Liver (tissue), 10 donors: ENCODE measurements at places on chromosomes 3 and 15. TPM values are rescaled to one million over a fixed set of nuclear protein-coding genes. Genes with fewer than 3 reads are reported as not detected.

MFGE8 gene
- total RNA-seq, result 13.6 TPM

PGBD4 gene
- total RNA-seq, result 1.1 TPM

SLC22A13 gene
- total RNA-seq, result 0.42 TPM

GPR156 gene
- total RNA-seq, result 0.09 TPM

RAB6B gene
- 0.08 TPM for total RNA-seq

GRCh38 chr15:62394079-62394478, 229.0 kb upstream of the C2CD4B start:
- DNase-seq, result no peak
- H3K4me1 ChIP-seq, result peaks cover 29% of the 10 kb centered on the region
- H3K27me3 ChIP-seq, result no peaks in the 10 kb centered on the region

- H3K4me1 ChIP-seq, result peaks cover 13% of the 10 kb centered on the region
- H3K27me3 ChIP-seq, result no peaks in the 10 kb centered on the region
- DNase-seq, result no peak
- H3K4me3 ChIP-seq, result no peak overlapping the region
Measured at GRCh38 chr15:42974202-42974862, 53.8 kb upstream of the TTBK2 start.

DNA sequence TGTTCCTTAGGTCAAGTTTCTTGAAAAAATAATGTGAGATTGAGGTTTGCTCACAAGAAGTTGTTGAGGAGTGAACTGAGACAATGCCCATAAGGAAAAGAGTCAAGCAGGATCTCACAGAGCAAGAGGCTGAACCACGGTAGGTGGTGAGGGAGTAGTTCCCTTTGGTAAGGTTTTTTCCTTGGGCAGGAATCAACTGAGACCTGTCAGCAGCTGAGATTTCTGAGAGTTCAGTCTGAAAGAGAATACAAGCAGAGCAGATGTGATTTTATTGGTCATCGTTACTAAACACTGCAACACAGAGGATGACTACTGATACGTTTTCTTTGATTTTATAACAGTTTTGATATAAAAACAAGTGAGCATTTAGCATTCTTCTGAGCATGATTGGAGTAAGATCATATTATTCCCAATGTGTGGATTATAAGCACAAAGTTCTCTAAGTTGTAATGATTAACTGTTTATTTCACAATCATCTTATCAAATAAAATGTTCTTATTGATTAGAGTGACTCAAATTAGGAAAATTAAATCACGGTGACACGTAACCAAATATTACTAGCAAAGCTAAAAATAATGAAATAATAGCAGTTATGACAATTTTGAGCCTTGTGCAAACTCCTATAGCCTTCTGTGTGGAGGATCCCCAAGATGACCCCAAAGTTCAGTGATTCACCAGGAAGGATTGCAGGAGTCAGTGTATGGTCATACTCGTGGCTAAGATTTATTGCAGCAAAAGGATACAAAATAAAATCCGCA, 346.2 kb upstream of the ZNF717 start:
- no peaks in the 10 kb centered on the region for H3K27me3 ChIP-seq
- DNase-seq, result no peak
- peak overlapping the region; percentile 46 for H3K27ac ChIP-seq
- H3K4me1 ChIP-seq, result peaks cover 2% of the 10 kb centered on the region

- H3K4me3 ChIP-seq, result no peak overlapping the region
- no peaks in the 10 kb centered on the region for H3K27me3 ChIP-seq
- H3K4me1 ChIP-seq, result peaks cover 9% of the 10 kb centered on the region
- DNase-seq, result no peak
Measured at GRCh38 chr15:74603026-74603788, 12.4 kb upstream of the CLK3 start.

DNA sequence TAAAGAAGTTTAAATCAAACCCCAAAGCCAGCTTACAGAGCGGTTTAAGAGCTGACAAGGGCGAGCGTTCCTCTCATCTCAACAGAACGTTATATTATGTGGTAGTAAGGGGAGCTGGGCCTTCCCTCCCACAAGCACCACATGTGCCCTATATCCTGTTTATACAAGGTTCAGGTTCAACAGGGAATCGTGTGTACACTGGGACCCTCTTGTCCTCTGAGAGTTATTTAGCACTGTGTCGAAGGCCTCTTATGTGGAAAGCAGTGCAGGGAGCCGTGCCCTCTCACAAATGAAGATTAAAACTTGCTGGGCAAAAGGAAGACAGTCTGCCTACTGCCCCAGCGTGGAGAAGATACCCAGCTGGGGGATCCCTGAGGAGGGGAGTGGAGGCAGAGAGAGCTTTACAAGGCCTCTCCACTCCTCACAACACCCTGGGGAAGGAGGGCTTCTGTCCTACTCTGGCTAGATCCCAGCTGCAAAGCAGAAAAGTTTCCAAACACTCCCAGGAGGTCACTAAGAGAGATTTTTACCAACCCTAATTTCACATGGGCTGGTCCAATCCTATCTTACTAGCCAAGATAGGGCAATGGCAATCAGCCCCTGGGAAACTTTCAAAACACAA, 2.9 kb downstream of the TLE3 start:
- H3K36me3 ChIP-seq, result no peaks in the 10 kb centered on the region
- no peak overlapping the region for H3K27ac ChIP-seq

- no peaks in the 10 kb centered on the region for H3K27me3 ChIP-seq
- H3K4me3 ChIP-seq, result no peak overlapping the region
- no peak for DNase-seq
- peaks cover 2% of the 10 kb centered on the region for H3K4me1 ChIP-seq
- no peak overlapping the region for H3K27ac ChIP-seq
Measured at GRCh38 chr3:143783851-143784370, 64.4 kb downstream of the SLC9A9 start.

DNA sequence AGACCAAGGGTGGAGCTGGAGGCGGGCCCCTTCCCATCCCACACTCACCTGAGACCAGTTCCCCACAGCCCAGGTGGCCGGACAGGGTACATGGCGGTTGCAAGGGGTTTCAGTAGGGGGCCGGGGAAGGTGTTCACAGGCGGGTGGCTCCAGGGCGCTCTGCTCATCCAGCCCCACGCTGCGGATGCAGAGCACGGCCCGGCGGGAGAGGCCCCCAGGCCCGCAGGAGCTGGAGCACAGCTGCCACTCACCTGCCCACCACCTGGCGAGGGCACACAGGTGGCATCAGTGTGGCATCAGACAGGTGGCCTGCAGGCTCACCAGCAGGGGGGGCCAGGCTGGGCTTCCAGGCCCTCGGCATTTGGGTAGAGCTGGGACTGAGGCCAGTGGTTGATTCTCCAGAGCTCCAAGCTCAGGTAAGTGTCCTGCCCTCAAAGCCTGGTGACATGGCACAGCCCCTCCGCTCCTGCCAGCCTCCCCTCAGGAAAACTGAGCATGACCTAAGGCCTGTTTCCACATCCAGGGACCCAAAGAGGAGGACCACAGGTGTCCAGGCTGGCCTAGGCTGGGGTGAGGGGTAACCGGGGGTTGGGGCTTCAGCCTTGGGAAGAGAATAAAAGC, 43.8 kb downstream of the ADAMTS7 start:
- H3K4me3 ChIP-seq, result no peak overlapping the region
- H3K27me3 ChIP-seq, result no peaks in the 10 kb centered on the region
- no peak for DNase-seq
- no peak overlapping the region for H3K27ac ChIP-seq

DNA sequence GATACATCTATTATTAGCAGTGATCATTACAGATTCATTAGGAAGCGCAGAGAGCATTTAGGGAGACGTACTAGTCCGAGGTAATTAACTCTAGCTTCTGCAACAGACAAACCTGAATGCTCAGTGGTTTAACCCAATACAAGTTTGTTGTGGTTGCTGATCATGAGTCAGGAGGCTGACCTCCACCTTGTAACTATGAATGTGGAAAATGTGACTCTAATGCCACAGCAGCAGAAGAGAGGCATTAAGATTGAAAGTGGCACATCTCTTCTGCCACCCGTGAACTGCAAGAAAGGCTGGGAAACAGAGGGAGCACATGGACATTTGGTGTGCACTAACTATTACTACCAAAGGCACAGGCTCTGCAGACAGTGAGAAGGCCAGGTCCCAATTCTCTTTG, 71.2 kb upstream of the C3orf80 start:
- no peak overlapping the region for H3K4me3 ChIP-seq
- H3K27ac ChIP-seq, result no peak overlapping the region
- no peaks in the 10 kb centered on the region for H3K4me1 ChIP-seq
- no peaks in the 10 kb centered on the region for H3K27me3 ChIP-seq
- H3K36me3 ChIP-seq, result no peaks in the 10 kb centered on the region
- no peak for DNase-seq

DNA sequence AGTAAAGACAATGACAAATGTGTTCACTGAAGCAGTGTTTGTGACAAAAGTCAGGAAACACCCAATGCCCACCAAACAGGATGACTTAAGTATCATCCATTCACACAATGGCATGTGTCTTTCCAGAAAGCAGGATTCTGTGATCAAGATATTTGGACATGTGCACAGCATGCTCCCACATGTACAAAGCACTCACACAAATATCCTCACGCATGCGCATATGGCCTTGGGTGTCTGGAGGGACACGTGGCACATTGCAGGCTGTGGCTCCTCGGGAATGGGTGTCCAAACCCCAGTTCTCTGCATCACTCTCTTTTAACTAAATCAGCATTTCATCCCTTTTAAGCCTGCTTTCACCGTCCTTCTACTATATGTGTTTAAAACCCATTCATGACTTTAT, 130.5 kb downstream of the KLF13 start:
- peak; percentile 23 for DNase-seq
- H3K36me3 ChIP-seq, result no peaks in the 10 kb centered on the region
- no peak overlapping the region for H3K27ac ChIP-seq

DNA sequence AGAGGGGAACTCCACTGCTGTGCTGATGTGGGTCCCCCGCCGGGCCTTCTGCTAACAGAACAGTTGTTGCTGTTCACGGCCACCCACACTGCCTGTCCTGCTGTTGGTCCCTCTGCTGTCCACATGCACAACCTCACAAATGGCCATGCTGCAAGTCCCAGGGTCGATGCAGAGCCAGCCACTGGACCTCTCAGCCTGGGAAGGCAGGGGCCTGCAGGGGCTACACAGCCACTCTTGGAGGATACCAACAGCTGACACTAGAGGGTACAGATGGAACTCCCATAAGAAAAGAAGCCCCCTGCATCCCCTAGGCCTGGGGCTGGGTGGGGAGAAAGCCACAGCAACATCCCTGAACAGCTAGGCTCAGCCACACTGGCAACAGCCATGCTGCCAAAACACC, 104.4 kb upstream of the IQSEC1 start:
- no peaks in the 10 kb centered on the region for H3K27me3 ChIP-seq
- no peaks in the 10 kb centered on the region for H3K36me3 ChIP-seq
- no peak overlapping the region for H3K27ac ChIP-seq
- no peaks in the 10 kb centered on the region for H3K4me1 ChIP-seq
- H3K4me3 ChIP-seq, result no peak overlapping the region
- no peak for DNase-seq

DNA sequence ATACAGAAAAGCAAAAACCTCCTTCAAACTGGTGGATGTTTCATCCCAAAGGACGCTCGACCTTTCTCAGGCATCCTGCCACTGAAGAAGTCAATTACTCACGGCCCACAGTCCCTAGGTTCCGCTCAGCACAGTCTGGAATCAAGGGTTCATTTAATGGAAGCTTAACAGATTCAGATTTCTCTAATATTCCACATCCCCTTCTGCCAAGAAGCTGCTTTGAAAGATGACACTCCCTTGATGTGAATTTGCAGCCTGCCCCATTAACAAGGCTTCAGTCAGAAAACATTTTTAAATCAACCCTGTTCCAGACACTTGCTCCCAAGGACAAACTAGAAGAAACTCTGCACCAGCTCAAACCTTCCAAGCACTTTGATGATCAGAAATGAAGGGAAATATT, 81.2 kb downstream of the LIPC start:
- no peaks in the 10 kb centered on the region for H3K27me3 ChIP-seq
- no peaks in the 10 kb centered on the region for H3K36me3 ChIP-seq
- peaks cover 3% of the 10 kb centered on the region for H3K4me1 ChIP-seq
- no peak for DNase-seq
- no peak overlapping the region for H3K4me3 ChIP-seq

GRCh38 chr3:55469957-55470526, 17.1 kb downstream of the WNT5A start:
- peaks cover 6% of the 10 kb centered on the region for H3K36me3 ChIP-seq
- DNase-seq, result no peak
- no peaks in the 10 kb centered on the region for H3K27me3 ChIP-seq
- H3K4me1 ChIP-seq, result no peaks in the 10 kb centered on the region
- H3K27ac ChIP-seq, result no peak overlapping the region

GRCh38 chr3:15637131-15637951, 35.8 kb downstream of the BTD start:
- H3K27ac ChIP-seq, result no peak overlapping the region
- no peak overlapping the region for H3K4me3 ChIP-seq
- H3K27me3 ChIP-seq, result no peaks in the 10 kb centered on the region
- H3K4me1 ChIP-seq, result peaks cover 20% of the 10 kb centered on the region
- no peak for DNase-seq

GRCh38 chr3:118057086-118057485, 977.6 kb downstream of the IGSF11 start:
- no peak overlapping the region for H3K27ac ChIP-seq
- no peak overlapping the region for H3K4me3 ChIP-seq
- H3K36me3 ChIP-seq, result no peaks in the 10 kb centered on the region
- no peak for DNase-seq

GRCh38 chr3:134526319-134526718, 40.5 kb downstream of the CEP63 start:
- no peak overlapping the region for H3K27ac ChIP-seq
- no peaks in the 10 kb centered on the region for H3K4me1 ChIP-seq
- no peak for DNase-seq
- no peak overlapping the region for H3K4me3 ChIP-seq
- H3K27me3 ChIP-seq, result no peaks in the 10 kb centered on the region
- H3K36me3 ChIP-seq, result no peaks in the 10 kb centered on the region

DNA sequence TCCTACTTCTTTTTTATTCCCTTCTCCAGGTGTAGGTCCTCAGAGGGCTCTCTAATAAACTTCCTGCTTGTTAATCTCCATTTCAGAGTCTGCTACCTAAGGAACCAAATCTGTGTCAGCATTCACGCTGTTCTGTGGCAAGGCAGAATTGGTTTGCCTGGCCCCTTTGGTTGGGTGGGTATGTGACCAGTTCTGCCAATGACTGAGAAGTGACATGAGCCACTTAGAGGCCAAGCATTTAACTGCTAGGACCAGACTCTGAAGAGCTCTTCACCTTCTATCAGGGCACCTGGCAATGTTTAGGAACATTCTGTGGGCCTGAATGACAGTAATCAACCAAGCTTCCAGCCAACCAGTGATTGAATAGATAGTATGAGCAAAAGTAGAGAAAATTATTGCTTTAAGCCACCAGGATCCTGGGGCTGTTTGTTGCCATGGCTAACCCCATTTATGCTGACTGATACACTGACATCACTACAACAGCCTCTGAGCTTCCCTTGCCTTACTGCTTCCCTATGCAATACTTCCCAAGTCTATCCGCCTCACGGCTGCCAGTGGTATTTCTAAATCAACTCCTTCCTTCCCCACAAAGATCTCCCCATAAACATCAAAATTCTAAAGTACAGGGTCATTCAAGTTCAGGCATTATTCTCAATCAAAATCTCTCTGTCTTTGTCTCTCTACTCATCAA, 7.6 kb downstream of the FRMD4B start:
- H3K4me3 ChIP-seq, result no peak overlapping the region
- no peaks in the 10 kb centered on the region for H3K36me3 ChIP-seq

DNA sequence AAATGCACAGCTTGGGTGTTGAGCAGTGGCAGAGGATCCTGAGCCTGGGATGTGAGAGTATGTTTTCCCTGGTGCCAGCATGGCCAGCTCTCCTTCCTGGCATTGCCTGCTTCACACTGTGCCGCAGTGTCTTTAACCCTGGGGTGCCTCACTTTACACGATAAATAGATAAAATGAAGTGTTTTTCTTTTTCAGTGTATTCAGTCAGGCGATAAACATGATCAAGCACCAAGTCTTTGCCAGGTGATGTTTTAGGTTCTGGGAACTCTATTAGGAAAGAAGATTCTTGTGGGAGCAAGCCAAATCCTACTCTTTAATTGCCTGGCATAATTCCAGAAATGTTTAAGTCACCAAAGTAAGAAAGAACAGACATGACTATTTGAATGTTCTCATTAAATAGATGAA, 14.0 kb downstream of the ABHD6 start:
- no peak overlapping the region for H3K4me3 ChIP-seq
- DNase-seq, result no peak
- H3K36me3 ChIP-seq, result peaks cover 3% of the 10 kb centered on the region
- peaks cover 25% of the 10 kb centered on the region for H3K4me1 ChIP-seq
